NCI-H1436 treated with DMSO at 0.1 percent for 48 hours (cell line): ENCODE measurements at places on chromosomes 12 and 14.

DNA sequence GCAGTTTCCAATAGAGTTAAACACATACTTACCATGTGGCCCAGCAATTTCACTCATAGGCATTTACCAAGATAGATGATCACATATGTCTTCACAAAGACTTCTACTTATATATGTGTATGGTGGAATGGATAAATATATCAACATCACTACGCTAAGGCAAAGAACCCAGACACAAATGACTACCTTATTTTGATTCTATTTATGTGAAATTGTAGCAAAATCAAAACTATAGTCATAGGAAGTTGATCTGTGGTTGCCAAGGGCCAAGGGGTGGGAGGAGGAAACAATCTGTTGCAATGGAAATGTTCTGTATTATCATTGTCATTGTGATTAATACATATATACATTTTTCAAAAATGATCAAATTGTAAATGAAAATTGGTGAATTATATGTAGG lies 47.7 kb upstream of the ANP32D start:
- DNase-seq: no peak

- DNase-seq: no peak
Measured at GRCh38 chr12:526089-526488, 66.3 kb downstream of the B4GALNT3 start.

GRCh38 chr14:28770630-28771029 lies 4.0 kb downstream of the FOXG1 start:
- no peak for DNase-seq

GRCh38 chr14:45038256-45038655 lies 45.7 kb upstream of the PRPF39 start:
- DNase-seq: no peak

DNA sequence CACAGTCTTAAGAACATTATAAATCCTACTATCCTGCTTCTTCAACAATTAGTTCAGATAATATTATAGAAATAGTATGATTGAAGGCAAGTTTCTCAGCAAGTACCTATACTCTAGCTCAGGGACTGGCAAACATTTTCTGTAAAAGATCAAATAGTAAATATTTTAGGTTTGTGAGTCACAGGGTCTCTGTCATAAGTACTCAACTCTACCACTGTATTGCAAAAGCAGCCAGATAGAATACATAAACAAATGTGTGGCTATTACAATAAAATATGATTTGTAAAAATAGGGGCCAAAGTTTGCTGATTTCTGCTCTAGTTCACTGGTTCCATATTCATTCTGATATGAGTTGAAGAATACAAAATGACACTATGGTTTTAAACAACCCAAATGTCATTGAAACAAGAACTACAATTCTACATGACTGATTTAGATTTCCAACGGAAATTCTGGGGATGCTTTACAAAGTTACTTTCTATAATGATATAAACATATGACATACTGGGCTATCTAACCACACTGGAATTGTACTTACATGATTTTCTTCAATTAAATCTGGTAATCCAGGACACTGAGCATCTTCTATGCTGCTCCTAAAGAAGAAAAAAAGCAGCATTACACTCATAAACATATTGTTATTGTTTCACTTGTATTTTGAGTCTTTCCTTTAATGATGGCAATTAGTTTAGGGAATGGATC lies 23.2 kb downstream of the LGALS3 start:
- no peak for DNase-seq

DNA sequence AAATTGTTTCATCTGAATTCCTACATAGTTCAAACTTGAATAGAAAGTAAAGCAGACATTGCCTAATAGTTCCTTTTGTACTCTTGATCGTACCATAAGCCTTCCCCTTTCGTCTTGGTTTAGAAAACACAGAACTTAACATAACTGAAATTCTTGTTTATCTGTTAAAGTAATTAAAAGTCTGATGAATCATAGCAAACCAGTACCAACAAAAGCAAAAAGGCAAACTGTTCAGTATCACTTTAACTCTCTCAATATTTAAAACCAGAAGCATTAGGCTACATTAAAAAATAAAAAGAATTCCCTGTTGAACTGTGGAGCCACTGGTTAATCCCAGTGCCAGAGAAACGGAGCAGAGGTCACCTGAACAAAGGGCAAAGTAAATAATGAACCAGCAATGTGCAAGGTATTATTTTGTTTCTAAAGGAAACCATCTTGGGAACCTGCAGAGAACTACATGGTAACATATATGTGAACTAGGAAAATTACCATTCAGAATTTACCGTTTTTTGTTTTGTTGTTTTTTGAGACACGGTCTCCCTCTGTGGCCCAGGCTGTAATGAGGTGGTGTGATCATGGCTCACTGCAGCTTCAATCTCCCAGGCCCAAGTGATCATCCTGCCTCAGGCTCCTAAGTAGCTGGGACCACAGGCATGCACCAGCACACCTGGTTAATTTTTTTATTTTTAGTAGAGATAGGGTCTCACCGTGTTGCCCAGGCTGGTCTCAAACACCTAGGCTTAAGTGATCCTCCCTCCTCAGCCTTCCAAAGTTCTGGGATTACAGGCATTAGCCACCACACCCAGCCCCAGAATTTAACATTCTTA lies 17.1 kb upstream of the HIGD1C start:
- DNase-seq: no peak

DNA sequence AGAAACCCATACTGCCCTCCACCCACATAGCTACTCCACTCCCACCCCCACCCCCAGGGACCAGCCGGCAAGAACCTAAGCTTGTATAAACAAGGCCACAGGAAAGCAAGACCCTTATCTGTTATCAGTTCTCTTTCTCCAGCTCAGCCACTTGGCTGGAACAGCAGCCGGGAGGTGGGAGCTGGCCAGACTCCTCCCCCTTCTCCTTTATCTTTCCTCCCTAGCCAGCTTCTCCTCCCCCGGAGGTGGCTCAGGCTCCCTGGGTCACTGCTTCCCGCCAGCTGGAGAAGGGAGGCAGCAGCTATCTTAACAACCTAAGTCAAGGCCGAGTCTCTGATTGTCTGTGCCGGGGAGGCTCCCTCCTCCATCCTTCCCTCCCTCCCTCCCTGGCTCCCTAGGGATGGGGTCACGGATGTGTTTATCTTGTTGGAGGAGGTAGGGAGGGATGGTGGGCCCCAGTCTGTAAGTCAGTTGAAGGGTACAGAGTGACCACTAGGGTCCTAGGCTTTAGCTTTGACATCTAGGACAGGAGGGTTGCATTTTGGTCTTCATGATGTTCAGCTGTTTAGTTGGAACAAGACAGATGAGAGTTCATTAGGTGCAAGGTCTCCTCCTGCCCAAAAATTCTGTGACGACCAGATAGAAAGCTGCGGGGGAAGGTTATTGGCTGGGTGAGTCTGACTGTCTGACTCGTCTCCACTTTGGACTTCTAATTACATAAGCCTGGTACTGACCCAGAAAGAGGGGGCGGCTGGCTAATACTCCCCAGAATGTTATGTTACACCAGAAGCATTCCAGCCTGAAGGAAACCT lies 29.7 kb downstream of the ZFP36L1 start:
- DNase-seq: no peak

- DNase-seq: no peak
Measured at GRCh38 chr12:109863847-109864712, 16.3 kb downstream of the GLTP start.

GRCh38 chr14:54709444-54709843 lies 142.5 kb downstream of the SAMD4A start:
- DNase-seq: no peak

DNA sequence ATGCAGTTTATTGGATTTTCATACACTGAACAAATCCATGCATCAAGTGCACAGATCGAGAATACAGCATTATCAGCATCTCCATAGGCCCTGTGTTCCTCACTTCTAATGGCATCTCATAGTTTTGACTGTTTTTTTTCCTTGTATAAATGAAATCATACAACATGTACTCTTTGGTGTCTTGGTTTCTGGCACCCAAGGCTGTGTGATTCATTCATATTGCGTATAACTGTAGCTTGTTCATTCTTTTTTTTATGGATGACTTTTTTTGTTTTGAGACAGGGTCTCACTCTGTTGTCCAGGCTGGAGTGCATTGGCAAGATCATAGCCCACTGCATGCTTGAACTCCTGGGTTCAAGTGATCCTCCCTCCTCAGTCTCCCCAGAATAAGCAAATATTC lies 14.3 kb downstream of the RASSF8 start:
- no peak for DNase-seq

DNA sequence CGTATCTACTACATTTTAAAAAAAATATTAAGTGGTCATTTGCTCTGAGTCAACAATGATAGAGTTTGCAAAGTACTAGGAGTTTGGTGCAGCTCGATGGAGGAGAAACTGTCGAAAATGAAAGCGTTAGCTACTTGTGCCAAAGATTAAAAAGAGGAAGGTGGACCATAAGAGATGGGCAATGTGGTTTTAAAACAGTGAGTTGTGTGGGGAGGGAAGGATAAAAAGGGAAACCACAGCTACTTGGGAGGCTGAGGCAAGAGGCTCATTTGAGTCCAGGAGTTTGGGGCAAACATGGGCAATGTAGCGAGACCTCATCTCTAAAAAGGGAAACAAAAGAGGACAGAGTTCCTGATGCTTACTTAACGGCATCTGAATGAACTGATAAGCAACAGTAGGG lies 18.2 kb upstream of the STRAP start:
- no peak for DNase-seq

- no peak for DNase-seq
Measured at GRCh38 chr12:24499151-24500146, 449.5 kb downstream of the BCAT1 start.

DNA sequence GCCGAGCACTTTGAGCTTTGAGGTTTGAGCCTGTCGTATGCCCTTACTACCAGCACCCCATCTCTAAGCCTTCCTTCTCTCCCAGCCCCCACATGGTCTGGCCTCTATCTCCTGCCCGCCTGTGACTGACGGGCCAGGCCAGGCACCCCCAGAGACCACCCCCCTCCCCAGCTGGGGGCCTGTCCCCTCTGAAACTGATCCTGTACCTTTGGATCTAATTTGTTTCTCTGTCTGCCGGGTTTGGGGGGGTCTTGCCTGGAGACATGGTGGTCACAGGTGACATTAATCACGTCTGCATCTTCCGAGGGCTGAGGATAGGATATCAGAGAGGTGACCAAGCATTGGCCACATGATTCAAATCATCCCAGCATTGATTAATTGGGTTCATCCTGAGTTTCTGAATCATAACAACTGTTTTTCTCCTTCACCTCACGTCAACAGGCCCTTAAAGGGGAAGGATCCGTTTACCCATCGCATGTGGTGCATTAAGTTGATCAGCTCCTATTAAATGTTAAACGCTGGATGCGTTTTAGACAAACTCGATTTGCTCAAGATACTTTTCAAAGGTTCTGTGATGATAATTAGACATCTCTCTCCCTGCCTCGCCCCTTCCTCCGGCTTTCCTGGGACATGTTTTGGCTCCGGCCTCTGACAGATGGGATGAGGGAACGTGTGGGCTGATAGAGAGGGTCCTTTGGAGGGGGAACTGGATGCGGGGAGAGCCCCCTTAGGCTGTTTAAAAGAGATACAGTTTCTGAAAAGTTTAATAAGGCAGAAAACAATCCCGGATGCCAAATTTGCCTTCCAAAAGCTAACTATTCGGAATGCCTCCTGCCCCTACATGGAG lies 63.3 kb upstream of the TBX3 start:
- no peak for DNase-seq

GRCh38 chr12:34602213-34602940 lies 580.1 kb downstream of the ALG10 start:
- DNase-seq: no peak

DNA sequence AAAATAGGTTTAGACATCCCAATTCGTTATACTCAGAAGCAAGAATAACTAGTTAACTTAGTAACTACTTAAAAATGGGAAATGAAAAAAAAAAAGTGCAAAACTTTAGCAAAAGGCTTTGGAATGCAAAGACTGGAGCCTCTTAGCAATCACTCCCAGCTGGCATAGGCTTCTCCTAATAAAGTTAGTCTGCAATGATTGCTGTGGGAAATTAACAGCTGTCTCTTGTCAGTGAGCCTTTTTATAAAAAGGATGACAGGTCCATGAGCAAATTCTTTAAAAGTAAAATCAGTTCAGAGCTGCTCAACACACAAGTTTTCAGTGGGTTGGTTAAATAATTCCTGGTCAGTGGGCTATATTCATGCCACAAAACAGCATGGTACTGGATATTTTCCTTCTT lies 7.4 kb upstream of the SYCP3 start:
- no peak for DNase-seq

DNA sequence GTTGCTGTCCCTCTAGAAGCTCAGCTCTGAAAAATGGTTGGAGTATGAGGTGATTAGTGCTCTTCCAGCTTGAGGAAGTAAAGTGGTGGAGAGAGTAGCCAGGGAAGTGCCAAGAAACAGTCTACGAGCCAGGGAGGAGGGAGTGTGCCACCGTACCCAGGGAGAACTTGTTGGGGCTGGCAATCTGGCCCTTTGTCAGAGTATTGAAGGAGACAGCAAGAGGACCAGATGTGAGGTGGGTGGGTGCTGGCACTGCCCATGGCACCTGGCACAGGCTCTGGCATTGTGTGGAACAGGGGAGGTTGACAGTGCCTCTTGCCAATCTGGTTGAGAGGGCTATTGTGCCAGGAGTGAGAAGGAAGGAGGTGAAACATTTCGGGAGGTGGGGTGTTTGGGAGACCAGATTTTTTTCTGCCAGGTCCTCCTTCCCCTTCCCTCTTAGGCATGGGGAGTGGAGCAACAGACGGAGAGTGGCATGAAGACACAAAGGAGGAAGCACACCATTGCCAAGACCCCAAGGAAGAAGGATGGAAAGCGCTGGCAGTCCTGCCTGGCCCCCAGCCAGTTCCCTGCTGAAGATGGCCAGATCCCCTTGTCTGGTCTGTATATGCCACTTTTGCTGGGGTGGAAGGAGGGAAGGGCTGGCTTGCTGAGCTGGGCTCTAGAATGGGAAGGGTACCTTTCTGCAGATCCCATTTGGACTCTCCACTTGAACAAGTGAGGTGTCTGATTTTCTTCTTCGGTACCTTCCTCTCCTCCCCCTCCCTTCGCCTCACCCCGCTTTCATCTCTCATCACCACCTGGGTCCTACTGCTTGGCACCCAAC lies 37.5 kb downstream of the ZFHX2 start:
- no peak for DNase-seq

DNA sequence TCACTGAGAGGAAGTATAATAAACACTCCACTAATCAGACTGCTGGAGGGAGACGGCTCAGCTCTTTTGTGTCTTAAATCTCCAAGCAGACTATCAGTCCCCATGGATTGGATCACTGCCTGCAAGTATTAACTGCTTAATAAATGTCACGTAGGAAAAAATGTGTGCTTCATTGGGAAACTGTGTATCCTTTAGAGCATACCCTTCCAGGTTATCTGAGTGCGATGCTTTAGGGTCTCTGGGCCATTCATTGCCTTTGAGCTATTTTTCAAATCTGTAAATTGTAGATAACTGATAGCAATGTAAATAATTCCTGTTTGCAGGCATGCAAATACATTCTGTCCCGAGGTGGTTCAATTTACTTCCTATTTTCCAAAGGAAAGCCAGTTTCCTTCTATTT lies 45.0 kb upstream of the VASH1 start:
- DNase-seq: no peak

- DNase-seq: no peak
Measured at GRCh38 chr14:92481811-92482555, 31.6 kb upstream of the RIN3 start.

DNA sequence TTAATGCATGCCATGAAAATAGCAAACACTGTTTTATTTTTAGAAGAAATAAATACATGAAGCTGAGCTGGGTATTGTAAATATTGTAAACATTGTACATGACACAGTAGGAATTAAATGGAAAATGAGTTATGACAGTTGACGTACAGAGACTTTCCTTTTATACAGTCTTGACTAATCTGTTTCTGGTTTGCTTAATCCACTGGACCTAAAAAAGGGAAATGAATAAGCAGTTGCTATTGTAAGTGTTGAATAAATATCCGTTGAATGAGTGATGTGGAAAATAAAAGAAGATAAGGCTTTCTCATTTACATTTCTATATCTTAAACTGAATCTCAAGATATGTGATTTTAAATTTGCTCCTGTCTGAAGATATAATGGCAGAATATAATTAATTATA lies 15.0 kb downstream of the PMCH start:
- DNase-seq: no peak
